Stomach (tissue), 19 donors: ENCODE measurements at places on chromosomes 12 and 14. TPM values are rescaled to one million over a fixed set of nuclear protein-coding genes. Genes with fewer than 3 reads are reported as not detected.

GPR162 gene
- 1.6 TPM for total RNA-seq

ZBTB1 gene
- total RNA-seq = 44.9 TPM

DAO gene
- total RNA-seq = not detected

FBXO34 gene
- total RNA-seq = 55.0 TPM

SLC22A17 gene
- total RNA-seq = 14.1 TPM

CIDEB gene
- total RNA-seq = 6.4 TPM

TCL1B gene
- not detected for total RNA-seq

DEGS2 gene
- total RNA-seq = 18.4 TPM

DNA sequence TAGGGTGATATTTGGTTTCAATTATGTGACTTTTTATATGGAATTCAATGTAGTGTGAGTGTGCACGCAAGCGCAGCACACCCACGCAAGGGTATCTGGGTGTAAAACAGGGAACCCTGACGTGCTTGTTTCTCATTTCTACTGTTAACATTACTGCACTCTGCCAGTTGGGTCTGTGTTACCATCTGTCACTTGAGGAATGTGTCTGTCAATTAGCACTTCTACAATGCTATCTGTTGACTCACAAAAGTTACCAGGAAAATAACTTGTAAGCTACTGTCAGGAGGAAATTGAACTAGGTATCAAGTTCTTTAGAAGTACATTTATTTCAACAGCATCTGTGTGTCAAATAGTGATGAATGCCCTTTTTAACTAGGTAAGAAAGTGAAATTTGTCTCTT is 695.5 kb upstream of the LRFN5 start:
- H3K27me3 ChIP-seq = no peaks in the 10 kb centered on the region
- no peak overlapping the region for H3K4me3 ChIP-seq
- no peaks in the 10 kb centered on the region for H3K36me3 ChIP-seq
- no peak overlapping the region for H3K27ac ChIP-seq

GRCh38 chr12:21183721-21184275 is 52.8 kb downstream of the SLCO1B1 start:
- H3K4me1 ChIP-seq = no peaks in the 10 kb centered on the region
- no peak overlapping the region for H3K4me3 ChIP-seq
- DNase-seq = no peak
- no peak overlapping the region for H3K27ac ChIP-seq

- DNase-seq = no peak
- H3K27ac ChIP-seq = no peak within 1 kb of the TSS
- no peaks in the 10 kb centered on the region for H3K36me3 ChIP-seq
These were observed at the start of gene PROX2 for GRCh38 chr14:74875941-74876913. TSS of gene PROX2 (minus strand) at chr14:74876145. CDS start at chr14:74863834, 12,311 bp downstream.

- peaks cover 29% of the 10 kb centered on the region for H3K4me1 ChIP-seq
- DNase-seq = no peak
- no peak overlapping the region for H3K4me3 ChIP-seq
- H3K36me3 ChIP-seq = peaks cover 47% of the 10 kb centered on the region
- H3K27me3 ChIP-seq = no peaks in the 10 kb centered on the region
- H3K27ac ChIP-seq = no peak overlapping the region
These were observed 33.4 kb downstream of the ELK3 start for GRCh38 chr12:96227365-96228106.

GRCh38 chr14:66445936-66446335 is 40.2 kb upstream of the CCDC196 start:
- peak; percentile 2 for DNase-seq
- H3K27me3 ChIP-seq = no peaks in the 10 kb centered on the region
- no peaks in the 10 kb centered on the region for H3K4me1 ChIP-seq

GRCh38 chr14:33987565-33988080 is 36.7 kb upstream of the EGLN3 start:
- no peak for DNase-seq
- H3K27ac ChIP-seq = no peak overlapping the region
- no peaks in the 10 kb centered on the region for H3K27me3 ChIP-seq
- no peak overlapping the region for H3K4me3 ChIP-seq

DNA sequence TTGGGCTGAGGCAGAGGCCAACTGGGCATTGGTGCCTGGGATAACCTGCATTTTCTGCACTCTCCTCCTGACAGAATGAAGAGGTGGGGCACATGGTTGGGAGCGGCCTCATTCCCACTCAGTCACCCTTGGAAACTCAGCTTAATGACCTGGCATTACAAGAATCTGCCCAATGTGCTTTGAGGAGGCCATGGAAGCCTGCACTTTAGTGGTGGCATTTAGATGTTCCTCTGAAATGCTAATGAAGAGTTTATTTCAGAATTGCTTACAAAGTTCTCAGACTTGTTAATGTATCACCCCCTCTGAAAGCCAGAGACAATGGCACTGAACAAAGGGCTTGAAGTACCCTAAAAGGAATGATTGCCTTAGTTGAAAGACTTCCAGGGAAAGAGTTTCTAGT is 71.4 kb upstream of the PARP11 start:
- H3K27me3 ChIP-seq = no peaks in the 10 kb centered on the region
- no peak overlapping the region for H3K27ac ChIP-seq
- DNase-seq = no peak
- H3K4me3 ChIP-seq = no peak overlapping the region
- H3K36me3 ChIP-seq = no peaks in the 10 kb centered on the region
- H3K4me1 ChIP-seq = no peaks in the 10 kb centered on the region

- no peaks in the 10 kb centered on the region for H3K4me1 ChIP-seq
- no peaks in the 10 kb centered on the region for H3K36me3 ChIP-seq
- DNase-seq = no peak
- no peak overlapping the region for H3K4me3 ChIP-seq
- no peak overlapping the region for H3K27ac ChIP-seq
- H3K27me3 ChIP-seq = no peaks in the 10 kb centered on the region
These were observed 11.9 kb downstream of the BCL11B start for GRCh38 chr14:99260116-99260515.

DNA sequence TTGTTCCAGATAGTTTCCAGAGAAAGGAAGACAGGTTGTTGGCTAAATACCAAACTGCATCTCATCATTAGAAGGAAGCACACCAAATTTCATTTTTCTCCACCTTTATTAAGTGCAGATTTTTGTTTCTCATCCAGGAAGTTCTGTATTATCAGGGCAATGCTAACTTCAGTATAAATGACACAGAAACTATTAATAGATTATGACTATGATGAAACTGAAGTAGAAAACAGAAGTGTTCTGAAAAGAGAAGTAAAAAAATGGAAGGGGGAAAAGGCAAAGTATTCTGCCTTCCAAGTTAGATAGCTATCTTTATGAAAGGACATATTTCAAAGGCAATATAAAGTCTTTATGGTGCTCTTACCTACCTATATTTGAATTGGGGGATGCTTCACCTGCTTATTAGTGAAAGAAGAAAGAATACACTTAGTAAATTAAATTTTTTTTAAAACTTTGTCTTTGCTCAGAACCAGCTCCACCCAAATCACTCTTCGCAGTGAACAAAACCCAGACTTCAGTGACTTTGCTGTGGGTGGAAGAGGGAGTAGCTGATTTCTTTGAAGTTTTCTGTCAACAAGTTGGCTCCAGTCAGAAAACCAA is 223.9 kb downstream of the PTPRO start:
- H3K27me3 ChIP-seq = no peaks in the 10 kb centered on the region
- no peak overlapping the region for H3K27ac ChIP-seq
- no peak overlapping the region for H3K4me3 ChIP-seq
- no peak for DNase-seq
- H3K4me1 ChIP-seq = no peaks in the 10 kb centered on the region

DNA sequence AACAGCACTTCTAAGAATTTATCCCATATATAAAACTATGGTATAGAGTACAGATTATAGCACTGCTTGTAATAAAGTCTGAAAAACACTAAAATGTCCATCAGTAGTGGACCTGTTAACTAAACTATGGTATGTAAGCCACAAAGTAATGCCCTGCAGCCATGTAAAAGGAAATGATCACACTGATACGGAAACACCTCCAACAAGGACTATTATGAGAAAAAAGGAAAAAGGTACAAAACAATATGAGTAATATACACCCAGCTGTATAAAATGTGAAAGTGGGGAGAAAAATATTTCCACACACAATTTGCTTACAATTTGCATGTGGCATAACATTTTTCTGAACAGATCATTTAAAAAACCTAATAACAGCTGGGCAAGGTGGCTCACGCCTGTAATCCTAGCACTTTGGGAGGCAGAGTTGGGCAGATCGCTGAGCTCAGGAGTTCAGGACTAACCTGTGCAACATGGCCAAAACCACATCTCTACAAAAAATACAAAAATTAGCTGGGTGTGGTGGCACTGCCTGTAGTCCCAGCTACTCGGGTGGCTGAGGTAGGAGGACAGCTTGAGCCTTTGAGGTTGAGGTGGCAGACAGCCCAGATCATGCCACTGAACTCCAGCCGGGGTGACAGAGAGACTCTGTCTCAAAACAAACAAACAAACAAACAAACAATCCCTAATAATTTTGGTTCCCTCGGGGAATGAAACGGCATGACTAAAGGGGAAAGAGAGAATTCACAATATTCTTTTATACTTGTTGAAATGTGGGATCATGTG is 250.5 kb downstream of the MED13L start:
- no peak for DNase-seq
- H3K4me1 ChIP-seq = no peaks in the 10 kb centered on the region
- no peaks in the 10 kb centered on the region for H3K36me3 ChIP-seq
- no peak overlapping the region for H3K27ac ChIP-seq

- peak; percentile 61 for DNase-seq
- no peaks in the 10 kb centered on the region for H3K36me3 ChIP-seq
- no peak overlapping the region for H3K27ac ChIP-seq
- H3K27me3 ChIP-seq = peaks cover 70% of the 10 kb centered on the region
- no peak overlapping the region for H3K4me3 ChIP-seq
These were observed 6.6 kb downstream of the PPP4R4 start for GRCh38 chr14:94180655-94181271.

- DNase-seq = no peak
- no peaks in the 10 kb centered on the region for H3K36me3 ChIP-seq
- H3K27ac ChIP-seq = peak overlapping the region; percentile 92
- no peaks in the 10 kb centered on the region for H3K27me3 ChIP-seq
- no peak overlapping the region for H3K4me3 ChIP-seq
These were observed 3.6 kb upstream of the EML1 start for GRCh38 chr14:99789581-99789980.

- no peaks in the 10 kb centered on the region for H3K27me3 ChIP-seq
- no peak for DNase-seq
- no peaks in the 10 kb centered on the region for H3K4me1 ChIP-seq
- H3K4me3 ChIP-seq = no peak overlapping the region
- H3K36me3 ChIP-seq = no peaks in the 10 kb centered on the region
These were observed 102.0 kb downstream of the FSCB start for GRCh38 chr14:44405011-44405486.

GRCh38 chr12:120056739-120057138 is 59.8 kb downstream of the RAB35 start:
- H3K4me3 ChIP-seq = no peak overlapping the region
- no peak for DNase-seq
- no peaks in the 10 kb centered on the region for H3K4me1 ChIP-seq
- H3K27me3 ChIP-seq = no peaks in the 10 kb centered on the region

GRCh38 chr14:84064316-84065125 is 1465.4 kb upstream of the FLRT2 start:
- no peaks in the 10 kb centered on the region for H3K4me1 ChIP-seq
- no peaks in the 10 kb centered on the region for H3K36me3 ChIP-seq
- no peak for DNase-seq
- no peak overlapping the region for H3K4me3 ChIP-seq
- H3K27ac ChIP-seq = no peak overlapping the region
- no peaks in the 10 kb centered on the region for H3K27me3 ChIP-seq

- DNase-seq = no peak
- H3K36me3 ChIP-seq = no peaks in the 10 kb centered on the region
- H3K27ac ChIP-seq = no peak overlapping the region
- H3K4me3 ChIP-seq = no peak overlapping the region
- H3K27me3 ChIP-seq = no peaks in the 10 kb centered on the region
These were observed 4.6 kb upstream of the CCDC85C start for GRCh38 chr14:99608591-99608990.

DNA sequence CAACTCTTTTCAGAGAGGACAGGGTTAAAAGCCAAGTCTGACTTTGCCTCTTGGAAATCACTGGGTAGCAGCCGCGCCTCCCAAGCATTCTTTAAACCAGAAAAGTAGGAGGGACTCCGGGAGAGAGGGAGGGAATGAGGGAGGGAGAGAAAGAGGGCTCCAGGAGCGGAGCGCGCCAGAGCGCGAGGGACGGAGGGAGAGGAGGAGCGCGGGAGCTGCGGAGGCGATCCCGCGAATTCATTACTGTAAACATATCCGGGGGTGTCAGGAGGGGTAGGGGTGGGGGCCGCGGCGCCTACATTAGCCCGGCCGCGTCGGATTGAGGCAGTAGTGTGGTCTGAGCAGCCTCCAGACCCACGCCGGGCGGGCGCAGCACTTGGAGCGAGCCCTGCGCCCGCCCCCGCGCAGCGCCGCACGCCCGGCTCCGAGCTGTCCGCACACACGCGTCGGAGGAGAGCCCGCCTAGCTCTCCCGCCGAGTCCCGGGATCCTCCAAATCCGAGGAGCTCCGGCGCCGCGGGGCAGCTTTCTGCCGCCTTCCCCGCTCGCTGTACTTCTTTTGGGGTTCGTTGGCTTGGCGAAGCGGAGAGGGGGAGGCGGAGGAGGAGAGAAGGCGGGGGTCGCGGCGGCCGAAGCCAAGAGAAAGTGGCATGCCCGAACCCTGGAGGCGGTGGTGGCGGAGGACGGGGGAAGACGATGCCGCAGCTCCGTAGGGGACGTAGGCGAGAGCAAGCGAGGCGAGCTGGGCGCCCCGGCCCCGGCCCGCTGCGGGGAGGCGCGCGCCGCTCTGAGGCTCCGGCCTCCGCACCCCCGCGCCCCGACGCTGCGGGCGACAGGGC is 3.3 kb downstream of the FLRT2 start:
- peak; percentile 31 for DNase-seq
- peak overlapping the region; percentile 71 for H3K27ac ChIP-seq
- no peaks in the 10 kb centered on the region for H3K36me3 ChIP-seq
- peak overlapping the region; percentile 73 for H3K4me3 ChIP-seq
- peaks cover 51% of the 10 kb centered on the region for H3K4me1 ChIP-seq

DNA sequence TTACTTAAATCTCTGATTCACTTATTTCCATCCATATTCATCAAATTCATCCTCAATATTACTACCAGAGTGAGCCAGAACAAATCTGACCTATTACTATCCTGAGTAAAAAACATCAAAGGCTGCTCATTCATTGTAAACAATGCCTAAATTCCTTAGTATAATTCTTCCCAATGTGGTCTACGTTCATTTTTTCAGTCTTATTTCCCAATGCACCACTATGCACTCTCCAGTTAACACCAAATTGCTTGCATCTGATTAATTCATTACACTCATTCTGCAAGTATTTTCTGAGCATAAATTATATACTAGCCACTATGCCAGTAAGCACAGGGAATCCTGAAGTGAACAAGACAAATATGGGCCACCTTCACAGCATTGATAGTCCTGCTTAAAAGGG is 110.0 kb downstream of the EPS8 start:
- H3K27ac ChIP-seq = no peak overlapping the region
- no peak for DNase-seq
- no peaks in the 10 kb centered on the region for H3K36me3 ChIP-seq
- no peak overlapping the region for H3K4me3 ChIP-seq
- H3K27me3 ChIP-seq = no peaks in the 10 kb centered on the region
- no peaks in the 10 kb centered on the region for H3K4me1 ChIP-seq

- peaks cover 17% of the 10 kb centered on the region for H3K36me3 ChIP-seq
- no peak overlapping the region for H3K4me3 ChIP-seq
- H3K27me3 ChIP-seq = no peaks in the 10 kb centered on the region
- no peak overlapping the region for H3K27ac ChIP-seq
These were observed 17.7 kb downstream of the SLC25A29 start for GRCh38 chr14:100288382-100289185.
